Lower lobe of right lung (tissue), 2 donors: ENCODE measurements at places on chromosomes 4 and X. TPM values are rescaled to one million over a fixed set of nuclear protein-coding genes. Genes with fewer than 3 reads are reported as not detected.

AVPR2 gene
- 1.9 TPM for total RNA-seq

CFAP47 gene
- total RNA-seq = 4.1 TPM

PABPC1L2A gene
- not detected for total RNA-seq

SHROOM4 gene
- 33.2 TPM for total RNA-seq
